ENCODE measurements at places on chromosomes 1 and 21.

DNA sequence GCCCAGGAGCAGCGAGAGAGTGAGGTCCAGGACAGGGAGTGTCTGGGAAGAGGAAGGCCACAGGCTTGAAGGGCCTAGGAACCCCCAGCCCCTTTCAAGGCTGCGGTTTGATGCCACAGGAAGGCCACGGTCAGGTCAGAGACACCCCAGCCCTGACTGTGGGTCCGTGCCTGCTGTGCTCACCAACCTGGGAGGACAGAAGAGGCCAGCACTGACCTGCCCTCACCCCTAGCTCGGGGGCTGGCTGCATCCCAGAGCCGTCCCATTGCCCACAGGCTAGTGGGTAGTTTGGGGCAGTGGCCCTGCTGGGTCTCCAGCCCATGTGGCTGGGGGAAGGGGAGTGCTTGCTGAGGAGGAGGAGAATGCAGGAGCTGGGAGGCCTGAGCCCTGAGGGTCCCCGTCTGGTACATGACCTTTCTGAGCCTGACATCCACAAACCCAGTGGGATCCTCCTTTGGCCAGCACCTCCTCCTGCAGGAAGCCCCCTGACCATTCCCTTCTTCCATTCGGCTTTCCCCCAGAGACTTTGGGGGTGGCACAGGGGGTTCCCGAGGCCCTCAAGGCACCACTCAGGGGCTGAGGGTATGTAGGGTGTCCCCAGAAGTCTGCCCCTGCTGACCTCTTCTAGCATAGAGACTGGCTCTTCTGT lies 54.3 kb downstream of the WNT9A start:
- DNase-seq = no peak

GRCh38 chr1:25581764-25582163 lies 34.8 kb upstream of the MAN1C1 start:
- no peak for DNase-seq

- DNase-seq = no peak
Observed at GRCh38 chr1:99540744-99541143, 105.2 kb upstream of the PALMD start.

DNA sequence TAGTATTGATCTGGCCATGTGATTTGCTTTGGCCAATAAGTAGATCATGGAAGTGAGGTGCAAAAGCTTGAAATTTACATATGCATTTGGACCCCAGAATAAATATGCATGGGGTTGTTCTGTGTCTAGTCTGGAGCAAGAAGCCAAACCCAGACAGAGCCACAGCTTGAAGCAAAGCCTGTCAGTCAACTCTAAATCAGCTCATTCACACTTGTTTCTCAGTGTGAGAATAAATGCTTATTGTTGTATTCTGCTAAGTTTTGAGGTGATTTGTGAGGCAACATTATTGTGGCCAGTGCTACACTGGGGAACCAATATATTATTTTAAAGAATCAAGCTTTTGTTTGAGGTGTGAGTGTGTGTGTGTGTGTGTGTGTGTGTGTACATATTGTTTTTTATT lies 12.2 kb upstream of the PGLYRP3 start:
- no peak for DNase-seq

DNA sequence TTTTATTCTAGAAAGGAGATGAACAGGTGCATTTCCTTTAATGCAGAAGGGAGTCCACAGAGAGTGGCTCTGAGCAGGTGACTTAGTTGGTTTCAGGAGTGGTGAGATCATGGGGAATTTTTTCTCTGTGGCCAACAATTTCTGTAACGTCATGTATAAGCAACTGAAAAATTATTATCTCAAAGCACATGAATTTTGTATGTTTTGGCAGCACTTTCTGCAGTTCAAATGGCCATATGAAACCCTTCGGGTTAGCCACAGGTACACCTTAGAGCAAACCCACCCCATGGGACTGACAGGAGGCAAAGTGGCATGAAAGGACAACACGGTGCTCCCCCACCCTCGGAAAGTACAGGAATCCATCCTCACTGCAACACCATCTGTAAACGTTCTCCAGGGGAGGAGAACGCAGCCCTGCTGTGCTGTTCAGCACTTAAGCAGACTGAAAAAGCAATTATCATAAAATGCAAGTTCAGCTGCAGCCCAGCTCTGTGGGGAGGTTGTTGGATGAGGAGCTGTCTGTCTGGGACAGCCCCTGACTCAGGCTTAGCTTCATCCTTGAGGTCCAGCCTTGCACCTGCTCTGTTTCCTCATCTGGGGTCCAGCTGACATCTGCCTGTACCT lies 55.8 kb upstream of the CLDN14 start:
- peak; percentile 78 for DNase-seq

GRCh38 chr1:70195342-70195741 lies 10.0 kb downstream of the LRRC40 start:
- DNase-seq = no peak

- no peak for DNase-seq
Observed at GRCh38 chr1:16191916-16192546, 20.4 kb downstream of the ARHGEF19 start.

- no peak for DNase-seq
Observed at GRCh38 chr1:155082301-155083051, 3.8 kb downstream of the EFNA3 start.

- no peak for DNase-seq
Observed at GRCh38 chr1:20178634-20179370, 7.1 kb upstream of the UBXN10 start.

GRCh38 chr21:33010931-33011330 lies 14.8 kb upstream of the OLIG2 start:
- no peak for DNase-seq

DNA sequence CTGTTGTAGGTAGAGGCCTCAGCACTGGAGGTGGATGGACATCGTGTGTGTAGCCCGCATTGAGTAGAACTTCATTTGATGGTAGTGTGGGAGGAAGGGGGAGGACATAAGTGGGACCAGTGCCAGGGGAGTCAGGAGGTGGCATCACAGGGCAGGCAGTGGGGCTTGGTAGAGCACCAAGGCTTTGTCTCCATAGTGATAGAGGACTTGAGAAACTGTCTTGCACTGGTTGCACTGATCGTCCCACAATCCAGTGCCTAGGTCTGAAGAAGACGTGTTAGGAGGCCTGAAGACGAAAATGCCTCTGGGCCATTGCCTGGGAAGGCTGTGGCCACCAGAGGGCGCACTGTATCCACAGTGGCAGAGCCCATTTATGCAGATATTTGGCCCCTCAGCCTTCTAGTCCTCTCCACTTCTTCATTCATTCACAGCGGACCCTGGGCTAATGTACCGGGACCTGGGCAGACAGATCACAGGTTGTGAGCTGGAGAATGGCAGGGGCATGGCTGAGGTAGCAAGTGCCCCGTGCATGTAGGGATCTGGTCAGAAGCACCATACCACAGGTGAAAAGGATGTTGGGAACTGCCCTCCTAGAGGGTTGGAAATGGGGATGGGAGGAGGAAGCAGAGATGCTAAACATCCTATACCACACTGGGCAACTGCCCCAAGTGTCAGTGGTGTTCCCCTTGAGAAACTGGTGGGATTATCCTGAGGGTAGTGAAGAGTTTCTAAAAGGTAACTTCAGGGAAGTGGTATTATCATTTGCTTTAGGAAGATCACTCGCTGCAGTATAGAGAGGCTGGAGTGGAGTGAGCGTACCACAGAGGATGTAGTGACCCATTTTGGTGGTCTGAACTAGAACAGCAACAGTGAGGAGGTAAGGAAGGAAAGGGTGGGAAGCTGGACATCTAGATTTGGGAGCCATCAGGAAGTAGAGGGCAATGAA lies 95.3 kb downstream of the PIK3R3 start:
- DNase-seq = peak; percentile 59

DNA sequence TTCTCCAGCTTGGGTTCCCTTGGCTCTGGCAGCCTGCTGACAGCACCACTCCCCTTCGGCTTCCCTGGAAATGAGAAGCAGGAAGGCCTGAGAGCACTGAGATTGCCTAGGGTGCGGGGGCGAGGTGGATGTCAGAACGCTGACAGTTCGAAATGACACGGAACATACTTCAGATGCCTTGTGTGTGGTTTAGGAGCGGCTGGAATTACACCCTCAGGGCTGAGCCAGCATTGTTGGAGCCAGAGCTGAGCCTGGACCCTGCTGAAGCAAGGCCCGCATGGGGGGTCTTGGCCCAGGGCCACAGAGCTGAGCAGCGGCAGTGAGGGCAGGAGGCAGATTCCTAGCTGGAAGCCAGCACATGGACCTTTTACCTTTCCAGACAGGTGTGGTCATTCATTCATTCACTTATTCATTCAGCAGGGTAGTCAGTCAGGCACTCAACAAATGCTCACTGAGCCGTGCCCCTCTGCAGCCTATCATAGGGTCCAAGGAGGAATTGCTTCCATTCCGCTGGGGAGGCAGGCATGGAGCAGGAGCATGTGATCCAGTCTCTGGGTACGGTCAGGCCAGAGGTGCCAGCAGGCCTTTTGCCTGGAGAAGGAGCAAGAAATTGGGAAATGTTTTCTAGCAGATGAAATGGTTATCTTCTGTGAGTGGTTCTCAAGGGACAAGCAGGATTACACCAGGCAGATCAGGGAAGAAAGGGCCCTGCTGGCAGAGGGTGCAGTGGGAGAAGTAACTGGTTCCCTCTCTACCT lies 6.6 kb upstream of the FOXE3 start:
- DNase-seq = no peak

- no peak for DNase-seq
Observed at GRCh38 chr1:212284332-212284743, 872 bp upstream of the PPP2R5A start.

- DNase-seq = no peak
Observed at GRCh38 chr1:86263101-86263500, 106.5 kb upstream of the COL24A1 start.

DNA sequence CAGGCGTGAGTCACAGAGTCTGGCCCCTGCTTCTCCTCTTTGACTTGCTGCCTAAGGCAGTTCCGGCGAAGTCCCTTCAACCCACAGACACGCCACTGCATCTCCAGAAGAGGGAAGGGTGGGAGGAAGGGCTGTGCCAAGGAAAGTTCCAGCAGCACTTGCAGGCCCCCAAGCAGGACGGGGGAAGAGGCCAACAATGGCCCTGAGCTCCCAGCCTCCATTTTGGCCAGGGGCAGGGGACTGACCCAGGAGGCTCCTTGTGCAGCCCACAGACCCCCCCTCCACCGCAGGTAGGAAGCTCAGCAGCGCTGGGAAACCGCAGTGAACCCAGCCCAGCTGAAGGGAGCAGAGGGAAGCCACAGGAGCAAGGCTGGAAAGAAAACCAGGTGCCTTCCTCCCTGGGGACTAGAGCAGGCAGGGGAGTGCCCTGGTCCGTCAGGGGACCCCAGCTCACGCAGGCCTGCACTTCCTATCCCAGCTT lies 35.4 kb downstream of the ACOT7 start:
- no peak for DNase-seq

GRCh38 chr1:77413541-77414335 lies 131.9 kb downstream of the AK5 start:
- DNase-seq = peak; percentile 16

DNA sequence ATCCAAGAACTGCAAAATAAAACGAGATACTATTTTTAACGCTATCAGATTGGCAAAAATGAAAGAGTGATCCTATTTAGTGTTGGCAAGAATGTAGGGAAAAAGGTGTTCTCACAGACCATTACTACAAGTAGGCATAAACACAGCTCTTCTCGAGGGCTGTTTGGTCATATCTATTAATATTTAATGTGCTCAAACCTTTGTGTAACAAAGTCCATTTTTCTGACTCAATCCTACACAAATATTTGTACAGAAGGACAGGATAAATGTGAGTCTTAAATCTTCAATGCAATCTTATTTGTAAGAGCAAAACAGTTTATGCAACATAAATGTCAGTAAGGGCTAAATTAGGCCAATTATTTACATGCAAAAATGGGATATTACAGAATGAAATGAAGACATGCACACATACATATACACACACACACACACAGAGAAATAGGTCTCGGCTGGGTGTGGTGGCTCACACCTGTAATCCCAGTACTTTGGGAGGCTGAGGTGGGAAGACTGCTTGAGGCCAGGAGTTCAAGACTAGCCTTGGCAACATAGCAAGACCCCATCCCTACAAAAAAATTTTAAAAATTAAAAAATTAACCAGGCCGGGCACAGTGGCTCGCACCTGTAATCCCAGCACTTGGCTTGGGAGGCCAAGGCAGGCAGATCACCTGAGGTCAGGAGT lies 17.7 kb downstream of the DHCR24 start:
- no peak for DNase-seq

- no peak for DNase-seq
Observed at GRCh38 chr1:235855811-235856429, 10.8 kb downstream of the LYST start.
